ENCODE measurements at places on chromosomes 6 and 20.

DNA sequence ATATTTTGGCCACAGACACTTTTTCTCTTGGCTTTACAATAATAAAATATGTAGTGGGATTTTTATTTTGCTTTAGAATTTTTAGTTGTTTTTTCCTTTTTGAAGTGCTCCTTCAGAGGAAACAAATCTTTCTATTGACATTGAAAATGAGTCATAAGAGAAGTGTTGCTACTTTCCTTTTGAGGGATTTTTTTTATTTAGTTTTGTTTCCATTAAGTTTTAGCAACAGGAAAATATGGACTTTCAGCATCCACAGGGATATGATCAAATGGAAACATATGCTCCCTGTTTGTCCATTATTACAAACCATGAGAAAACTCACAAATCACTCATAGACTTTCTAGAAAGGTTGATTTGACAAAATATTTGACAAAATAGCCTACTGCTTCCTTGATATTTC, 65.3 kb upstream of the BMP2 start:
- DNase-seq, result no peak

DNA sequence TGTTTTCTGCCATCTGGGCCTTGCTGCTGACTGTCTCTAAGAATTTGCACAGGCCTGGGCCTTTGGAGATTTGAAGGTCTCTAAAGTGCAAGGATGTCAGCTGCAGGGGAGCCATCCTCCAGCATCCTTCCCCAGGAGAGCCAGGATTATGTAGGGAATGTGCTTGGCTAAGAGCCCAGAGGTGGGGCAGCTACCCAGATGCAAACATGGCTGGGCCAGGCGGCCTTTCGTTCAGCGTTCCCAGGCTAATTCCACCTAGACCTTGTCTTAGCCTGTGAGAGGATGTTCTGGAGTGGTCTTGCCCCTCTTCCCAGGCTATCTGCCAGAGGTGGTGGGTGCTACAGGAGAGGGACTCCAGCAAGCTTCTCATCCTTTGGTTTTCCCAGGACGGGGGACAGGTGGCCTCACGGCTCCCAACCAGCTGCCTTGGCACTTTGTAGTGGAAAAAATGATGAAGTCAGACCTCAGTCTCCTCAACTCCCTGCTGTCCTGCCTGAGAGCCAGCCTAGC, 7.7 kb upstream of the PTGIS start:
- DNase-seq, result no peak

GRCh38 chr6:1334684-1335083, 22.8 kb downstream of the FOXQ1 start:
- DNase-seq, result no peak

GRCh38 chr6:156942266-156942665, 165.1 kb downstream of the ARID1B start:
- no peak for DNase-seq

DNA sequence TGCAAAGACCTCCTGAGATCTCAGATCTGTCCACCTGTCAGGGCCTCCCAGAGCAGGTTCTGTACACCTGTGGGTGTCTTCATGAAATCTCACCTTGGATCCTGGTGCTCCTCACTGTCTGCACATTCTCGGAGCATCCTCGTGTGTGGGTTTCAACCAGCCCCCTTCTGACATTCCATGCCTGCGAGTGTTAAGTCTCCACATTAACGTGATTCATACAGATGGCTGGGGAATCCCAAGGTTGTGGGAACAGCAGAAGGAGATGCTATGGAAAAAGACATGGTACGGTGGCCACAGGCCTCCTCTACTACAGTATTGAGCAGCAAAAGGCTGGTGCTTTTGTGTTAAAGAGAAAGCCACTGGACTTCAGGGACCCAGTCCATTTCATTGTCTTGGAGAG, 556.5 kb downstream of the DHX35 start:
- no peak for DNase-seq

- DNase-seq, result no peak
Observed at GRCh38 chr6:4316867-4317400, 181.6 kb upstream of the ECI2 start.

- DNase-seq, result no peak
Observed at GRCh38 chr6:79377047-79377446, 142.6 kb upstream of the HMGN3 start.

DNA sequence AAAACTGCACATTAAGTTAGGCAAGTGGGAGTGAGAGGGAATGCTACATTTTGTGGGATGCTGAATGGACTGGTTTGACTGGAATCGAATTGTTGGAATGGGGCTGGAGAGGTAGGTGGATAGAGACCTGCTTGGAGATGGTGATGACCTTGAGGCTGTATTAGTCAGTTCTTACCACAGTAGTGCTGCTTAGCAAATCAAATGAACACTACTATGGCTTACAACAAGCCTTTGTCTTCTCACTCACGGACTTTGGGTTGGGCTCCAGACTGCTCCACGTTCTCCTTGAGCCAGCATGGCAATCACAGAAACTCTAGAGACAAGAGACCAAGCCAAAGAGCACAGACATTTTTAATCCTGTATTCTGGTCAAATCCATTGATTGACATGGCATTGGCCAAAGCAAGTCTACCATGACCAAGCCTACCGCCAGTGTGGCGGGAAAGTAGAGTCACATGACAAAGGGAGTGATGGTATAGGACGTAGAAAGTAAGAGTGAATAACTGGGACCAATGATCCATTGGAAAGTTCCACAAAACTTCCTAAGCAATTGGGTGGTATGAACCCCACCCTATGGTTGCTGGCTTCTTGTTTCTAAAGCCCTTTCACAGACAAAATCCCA, 70.3 kb upstream of the FOXP4 start:
- no peak for DNase-seq

DNA sequence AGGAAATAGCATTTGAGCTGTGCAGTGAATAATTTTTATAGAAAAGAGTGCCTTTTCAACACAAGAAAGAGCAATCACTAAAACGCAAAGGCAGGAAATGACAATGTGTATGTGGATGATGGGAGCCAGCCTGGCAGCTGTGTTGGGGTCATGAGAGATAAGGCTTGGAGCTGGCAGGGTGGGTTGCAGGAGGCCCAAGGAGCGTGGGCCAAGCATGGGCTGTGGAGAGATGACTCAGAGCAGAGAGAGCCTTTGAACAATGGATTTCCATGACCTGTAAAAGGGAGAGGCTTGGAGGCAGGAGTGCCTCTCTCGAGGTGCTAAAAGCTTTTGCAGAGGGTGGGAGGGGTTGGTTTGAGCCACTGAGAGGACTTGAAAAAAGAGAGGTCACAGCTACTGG, 6.6 kb upstream of the TBC1D7 start:
- no peak for DNase-seq

DNA sequence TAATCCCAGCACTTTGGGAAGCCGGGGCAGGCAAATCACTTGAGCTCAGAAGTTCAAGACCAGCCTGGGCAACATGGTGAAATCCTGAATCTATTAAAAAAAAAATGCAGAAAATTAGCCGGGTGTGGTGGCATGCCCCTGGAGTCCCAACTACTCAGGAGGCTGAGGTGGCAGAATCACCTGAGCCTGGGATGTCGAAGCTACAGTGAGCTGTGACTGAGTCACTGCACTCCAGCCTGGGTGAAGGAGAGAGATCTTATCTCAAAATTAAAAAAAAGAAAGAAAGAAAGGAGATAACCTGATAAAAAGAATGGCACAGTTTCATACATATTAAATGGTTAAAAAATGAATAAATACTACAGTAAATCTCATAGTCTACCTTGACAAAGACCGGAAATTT, 123.6 kb upstream of the TNFAIP3 start:
- DNase-seq, result no peak

DNA sequence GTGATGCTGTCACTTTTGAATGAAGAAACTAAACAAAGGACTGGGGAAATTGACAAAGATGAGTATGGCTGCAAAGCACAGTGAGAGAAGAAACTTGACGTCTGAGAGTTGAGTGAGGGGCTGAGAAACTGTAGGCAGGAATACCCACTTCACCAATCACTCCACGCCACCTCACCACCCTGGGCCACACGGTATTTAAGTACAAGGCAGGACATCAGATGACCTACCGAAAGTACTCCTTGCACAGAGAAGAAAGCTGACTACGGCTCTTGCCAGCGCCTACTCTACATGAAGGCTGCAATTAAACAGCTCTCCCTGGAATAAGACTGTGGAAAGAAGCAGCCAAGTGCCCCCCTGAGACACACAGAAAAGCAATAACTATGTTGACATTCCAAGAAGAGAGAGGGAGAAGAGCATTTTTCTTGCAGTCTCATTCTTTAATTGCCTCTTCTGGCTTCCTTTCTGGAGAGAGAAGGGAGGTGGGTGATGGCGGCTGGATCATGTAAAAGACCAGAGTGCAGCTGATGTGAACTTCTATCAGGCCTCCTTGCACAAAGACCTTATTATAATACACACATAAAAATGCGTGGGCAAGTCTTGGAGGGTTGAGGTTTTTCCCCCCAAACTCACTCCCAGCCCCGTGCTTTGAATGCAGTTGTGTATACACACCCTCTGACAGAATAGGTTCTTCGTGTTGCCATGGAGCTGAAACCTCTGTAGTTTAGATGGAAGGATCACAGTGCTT, 44.6 kb downstream of the HIVEP2 start:
- DNase-seq, result no peak

DNA sequence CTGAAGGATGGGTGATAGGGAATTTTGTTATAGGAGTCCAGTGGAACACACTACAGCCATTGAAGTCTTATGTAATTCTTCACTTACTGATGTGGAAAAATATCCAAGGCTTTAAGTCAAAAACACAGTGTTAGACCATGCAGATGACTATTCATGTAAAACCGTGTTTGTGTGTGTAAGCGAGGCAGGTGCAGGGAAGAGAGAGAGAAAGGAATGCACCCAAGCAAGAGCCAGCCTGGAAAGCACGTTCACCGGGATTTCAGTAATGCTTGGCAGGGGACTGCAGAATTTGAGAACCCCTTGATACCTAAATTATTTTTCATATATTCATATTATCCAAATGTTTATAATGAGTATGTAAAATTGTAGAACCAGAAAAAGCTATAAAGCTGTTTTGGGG, 17.9 kb downstream of the RALGAPA2 start:
- DNase-seq, result no peak

- DNase-seq, result no peak
Observed at GRCh38 chr6:56713254-56713672, 70.6 kb upstream of the DST start.

DNA sequence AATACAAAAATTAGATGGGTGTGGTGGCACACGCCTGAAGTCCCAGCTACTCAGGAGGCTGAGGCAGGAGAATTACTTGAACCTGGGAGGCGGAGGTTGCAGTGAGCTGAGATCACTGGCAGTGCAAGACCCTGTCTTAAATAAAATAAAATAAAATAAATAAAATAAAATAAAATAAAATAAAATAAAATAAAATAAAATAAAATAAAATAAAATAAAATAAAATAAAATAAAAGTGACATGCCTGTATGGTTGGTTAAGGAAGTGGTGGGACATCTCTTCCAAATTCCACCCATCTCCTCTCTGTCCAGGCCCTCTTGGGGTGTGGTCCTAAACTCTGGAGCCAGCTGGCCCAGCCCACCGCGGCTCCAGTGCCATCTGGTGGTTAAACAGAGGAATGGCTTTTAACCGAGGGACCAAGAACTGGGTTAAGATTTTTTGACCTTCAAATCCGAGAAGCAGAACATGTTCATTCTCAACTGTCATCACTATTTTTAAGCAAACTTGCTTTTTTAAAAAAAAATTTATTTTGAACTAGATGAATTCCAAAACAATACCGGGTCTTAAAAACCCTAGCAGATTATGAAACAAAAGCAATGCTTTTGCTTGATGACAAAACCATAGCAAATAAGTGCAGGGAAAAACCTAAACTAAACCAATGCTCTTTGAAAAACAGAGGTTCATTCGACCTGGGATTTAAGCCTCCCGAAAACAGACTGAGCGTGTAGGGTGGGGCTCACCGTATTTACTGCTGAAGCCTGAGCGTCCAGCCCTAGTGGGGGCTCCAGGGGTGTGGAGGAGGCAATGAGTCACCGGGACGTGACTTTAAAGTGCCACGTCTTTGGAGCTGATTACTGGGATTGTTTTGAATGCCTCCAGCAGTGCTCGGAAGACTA, 68.8 kb downstream of the CDC5L start:
- peak; percentile 76 for DNase-seq

GRCh38 chr6:89940225-89941027, 46.2 kb downstream of the GJA10 start:
- DNase-seq, result peak; percentile 79

DNA sequence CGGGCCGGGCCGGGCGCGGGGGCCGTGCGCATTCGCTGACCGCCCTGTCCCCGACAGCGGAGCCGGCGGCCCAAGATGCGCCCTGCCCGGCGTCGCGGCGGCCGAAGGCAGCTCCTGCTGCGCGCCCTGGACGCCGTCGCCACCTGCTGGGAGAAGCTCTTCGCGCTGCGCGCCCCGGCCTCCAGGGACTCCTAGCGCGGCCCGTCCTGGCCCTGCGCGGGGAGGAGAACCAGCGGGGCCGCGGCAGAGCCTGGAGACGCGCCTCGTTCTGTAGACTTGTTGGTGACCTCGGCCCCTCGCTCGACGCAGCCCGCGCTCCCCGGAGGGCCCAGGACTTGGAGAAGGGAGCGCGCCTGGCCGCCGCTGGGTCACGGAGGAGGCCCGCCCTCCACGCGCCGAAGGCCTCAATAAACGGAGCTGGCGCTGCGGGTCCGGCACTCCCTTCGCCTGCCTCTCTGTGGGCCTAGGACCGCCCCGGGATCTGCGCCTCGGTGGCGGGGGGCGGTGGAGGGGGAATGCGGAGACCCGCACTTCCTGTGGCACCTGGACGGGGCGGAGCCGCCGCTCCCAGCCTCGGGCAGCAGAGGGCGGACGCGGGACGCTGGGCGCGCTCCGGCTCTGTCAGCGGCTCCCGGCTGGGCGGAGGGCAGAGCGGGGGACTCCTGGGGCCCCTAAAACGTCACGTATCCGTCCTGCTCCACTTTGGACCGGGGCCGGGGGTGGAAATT, 2.7 kb downstream of the C20orf204 start:
- peak; percentile 99 for DNase-seq

- DNase-seq, result no peak
Observed at GRCh38 chr6:136072691-136073090, 177.4 kb downstream of the MTFR2 start.

DNA sequence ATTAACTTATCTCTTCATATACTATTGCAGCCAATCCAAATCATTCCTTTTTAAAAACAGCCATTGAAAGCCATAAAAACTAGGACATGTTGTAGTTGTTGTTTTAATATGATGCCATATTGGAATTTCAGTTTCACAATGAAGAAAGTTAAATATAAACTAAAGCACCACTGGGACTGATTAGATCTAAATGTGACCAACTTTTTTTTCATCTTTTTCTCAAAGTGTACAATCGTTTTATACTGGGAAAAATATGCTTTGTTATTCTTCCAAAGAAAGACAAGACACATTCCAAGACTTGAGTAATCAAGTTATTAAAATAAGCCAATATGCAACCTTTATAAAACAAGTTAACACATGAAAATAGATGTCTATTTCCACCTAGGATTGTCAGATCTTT, 68.5 kb downstream of the THEMIS start:
- no peak for DNase-seq

- DNase-seq, result no peak
Observed at GRCh38 chr6:12327391-12327790, 37.2 kb downstream of the EDN1 start.

DNA sequence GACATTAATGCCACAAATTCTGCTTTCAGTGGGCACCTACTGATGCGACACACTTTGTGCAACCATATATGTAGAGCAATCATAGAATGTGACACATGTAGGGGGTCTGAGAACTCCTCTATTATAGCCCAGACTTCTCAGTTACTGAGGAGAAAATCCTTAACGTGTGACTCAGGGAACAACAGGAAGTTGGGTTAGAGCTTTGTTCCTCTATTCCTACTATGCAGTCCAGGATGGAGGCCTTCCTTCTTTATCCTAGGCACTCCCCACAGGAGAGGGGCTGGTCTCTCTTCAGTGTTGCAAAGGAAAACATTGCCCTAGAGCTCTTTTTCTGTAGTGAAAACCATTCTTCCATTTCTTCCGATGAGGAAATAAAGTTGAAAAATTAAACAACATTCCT, 39.6 kb upstream of the RCAN2 start:
- DNase-seq, result no peak

GRCh38 chr6:74731931-74732330, 473.9 kb downstream of the COL12A1 start:
- DNase-seq, result no peak

All from H7 (cell line).